Muscle of arm (tissue), 14 donors: ENCODE measurements at places on chromosomes 7 and 10.

DNA sequence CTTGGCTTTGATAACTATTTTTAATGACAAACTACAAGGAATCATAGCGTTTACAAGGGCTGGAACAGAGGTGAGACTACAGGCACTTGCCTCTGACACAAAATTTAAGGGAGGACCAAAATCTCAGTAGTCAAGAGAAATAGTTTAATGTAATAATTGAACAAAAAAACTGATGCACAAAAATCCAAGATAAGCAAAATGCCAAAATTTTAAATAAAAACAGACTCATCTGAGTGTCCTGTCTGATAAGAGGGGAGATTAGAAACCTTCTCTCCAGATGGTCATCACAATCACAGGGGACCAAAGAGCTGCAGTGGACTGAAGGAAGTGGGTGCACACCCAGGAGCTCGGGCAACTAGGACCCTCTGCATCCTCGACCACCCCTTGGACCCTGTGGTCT lies 70.5 kb downstream of the PARD3 start:
- DNase-seq: no peak

- DNase-seq: no peak
These were observed 30.7 kb upstream of the HPSE2 start for GRCh38 chr10:99266383-99266782.

DNA sequence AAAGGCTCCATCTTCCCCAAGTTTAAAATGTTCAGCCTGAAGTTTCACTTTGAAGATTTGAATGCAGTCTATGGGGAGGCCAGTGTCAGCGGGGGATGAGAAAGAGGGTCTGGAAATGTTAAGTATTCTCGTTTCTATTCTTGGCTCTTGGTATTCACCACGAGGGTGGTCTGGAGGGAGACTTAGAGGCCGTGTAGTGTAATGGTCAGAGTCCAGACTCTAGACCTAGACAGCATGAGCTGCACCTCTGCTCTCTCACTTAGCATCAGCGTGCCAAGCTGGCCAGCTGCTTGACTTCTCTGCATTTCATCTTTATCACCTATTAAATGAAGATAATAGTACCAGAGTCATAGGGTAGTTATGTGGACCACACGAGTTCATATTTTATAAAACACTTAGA lies 57.9 kb downstream of the MKX start:
- peak; percentile 49 for DNase-seq

GRCh38 chr10:80191589-80192270 lies 13.6 kb downstream of the ANXA11 start:
- DNase-seq: no peak

- DNase-seq: no peak
These were observed 250.4 kb downstream of the WDR11 start for GRCh38 chr10:121101561-121101960.

DNA sequence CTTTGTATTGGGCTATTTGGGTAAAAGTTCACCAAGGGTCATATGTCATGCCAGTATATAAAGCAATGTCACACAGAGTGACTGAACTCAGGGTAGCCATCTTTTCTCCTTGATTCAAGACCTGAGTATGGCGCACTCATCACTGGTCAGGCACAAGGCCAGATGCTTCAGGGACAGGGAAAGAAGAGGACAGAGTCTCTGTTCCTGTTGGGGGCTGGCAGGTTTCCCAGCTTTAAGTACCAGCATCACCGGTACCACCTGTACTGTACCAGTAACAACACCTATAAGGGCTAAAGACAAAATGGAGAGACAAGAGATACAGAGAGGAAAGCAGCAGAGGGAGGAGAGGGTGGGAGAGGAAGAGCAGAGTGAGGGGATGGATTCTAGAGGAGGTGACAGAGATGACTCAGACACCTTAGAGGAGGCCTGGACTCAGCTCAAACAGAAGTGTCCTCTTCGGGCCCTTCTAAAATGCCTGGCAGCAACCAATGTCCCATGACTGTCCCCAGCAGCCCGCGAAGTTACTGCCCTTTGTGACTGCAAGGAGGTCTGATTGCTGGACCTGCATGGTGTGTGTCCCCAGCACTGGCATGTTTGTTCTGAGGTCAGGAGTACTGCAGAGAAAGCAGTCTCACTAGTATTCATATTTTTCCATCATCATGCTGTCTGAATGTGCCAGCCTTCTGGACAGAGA lies 191.3 kb downstream of the MYOF start:
- no peak for DNase-seq

DNA sequence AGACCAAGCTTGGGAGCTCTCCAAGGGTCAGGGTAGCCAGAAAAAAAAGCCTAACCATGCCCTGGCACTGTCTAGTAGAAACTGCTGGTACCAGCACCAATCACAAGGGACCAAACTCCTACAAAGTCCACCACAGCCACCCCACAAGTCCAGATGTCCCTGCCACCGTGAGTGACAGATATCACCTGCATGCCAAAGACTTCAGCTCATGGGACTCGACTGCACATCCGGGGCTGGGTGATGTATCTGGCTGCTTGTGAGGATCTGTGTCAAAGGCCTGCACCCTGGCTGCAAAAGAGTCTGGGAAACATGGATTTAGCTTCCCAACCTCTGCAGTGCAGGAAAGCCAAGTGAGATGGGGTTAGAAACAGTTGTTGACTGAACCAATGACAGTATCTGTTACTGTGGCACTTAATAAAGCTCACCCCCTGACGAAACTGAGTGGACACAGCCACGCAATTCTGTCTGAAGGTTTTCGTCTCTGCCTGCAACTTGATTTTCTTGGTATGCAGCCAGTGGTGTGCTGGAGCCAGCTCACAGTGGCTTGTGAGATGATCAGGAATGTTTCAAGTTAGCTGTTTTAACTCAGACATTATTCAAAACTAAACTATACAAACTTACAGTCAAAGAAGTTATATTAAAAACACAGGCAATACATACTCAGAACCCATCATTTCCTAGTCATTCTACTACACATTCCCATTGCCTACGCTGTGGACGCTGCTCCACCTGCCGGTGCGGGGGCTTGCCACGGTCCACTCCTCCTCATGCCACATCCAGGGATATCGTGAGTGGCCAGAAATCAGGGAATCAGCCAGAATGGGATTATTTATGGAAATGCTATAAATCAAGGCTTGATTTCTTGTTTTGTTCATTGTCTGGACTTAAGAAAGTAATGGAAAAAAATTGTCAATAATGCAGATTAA lies 9.2 kb downstream of the ZNF488 start:
- peak; percentile 41 for DNase-seq

GRCh38 chr10:95832216-95833041 lies 75.3 kb upstream of the CC2D2B start:
- DNase-seq: no peak

DNA sequence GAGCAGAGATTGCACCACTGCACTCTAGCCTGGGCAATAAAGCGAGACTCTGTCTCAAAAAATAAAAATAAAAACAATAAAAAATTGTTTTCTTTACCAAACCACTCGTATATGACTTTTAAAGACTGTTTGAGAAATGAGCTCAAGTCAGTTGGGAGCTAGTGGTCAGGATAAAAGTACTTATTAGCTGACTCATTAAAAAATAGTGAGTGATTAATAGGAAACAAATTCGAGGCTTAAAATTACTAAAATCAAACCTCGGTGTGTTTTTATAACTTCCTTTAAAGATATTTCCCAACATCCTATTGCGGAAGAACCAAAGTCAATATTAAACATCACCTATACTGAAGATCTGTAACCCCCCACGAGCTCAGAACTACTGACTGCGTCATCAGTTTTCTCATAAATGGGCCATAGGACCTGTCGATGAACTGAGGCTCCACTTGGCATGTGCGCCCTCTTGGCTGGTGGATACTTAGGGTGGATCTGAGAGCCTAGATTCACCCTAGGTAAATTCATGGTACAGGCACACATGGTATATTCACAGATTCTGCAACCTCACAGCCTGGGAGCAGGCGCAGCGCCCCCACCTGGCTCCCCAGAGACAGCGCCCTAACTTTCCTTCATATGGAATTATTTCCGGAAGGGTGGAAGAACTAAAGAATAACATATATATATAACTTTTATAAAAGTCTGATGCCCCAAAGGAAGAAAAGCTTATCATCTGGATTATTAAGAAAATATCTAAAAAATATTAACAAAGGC lies 9.2 kb downstream of the MKI67 start:
- no peak for DNase-seq

- DNase-seq: peak; percentile 72
These were observed 1177.4 kb downstream of the SORCS1 start for GRCh38 chr10:105986912-105987635.

- no peak for DNase-seq
These were observed 928 bp downstream of the COMTD1 start for GRCh38 chr10:75234683-75235374.

- DNase-seq: no peak
These were observed 77.9 kb downstream of the EZH2 start for GRCh38 chr7:148806187-148806586.

GRCh38 chr7:25854608-25855497 lies 297.1 kb upstream of the NFE2L3 start:
- peak; percentile 93 for DNase-seq

DNA sequence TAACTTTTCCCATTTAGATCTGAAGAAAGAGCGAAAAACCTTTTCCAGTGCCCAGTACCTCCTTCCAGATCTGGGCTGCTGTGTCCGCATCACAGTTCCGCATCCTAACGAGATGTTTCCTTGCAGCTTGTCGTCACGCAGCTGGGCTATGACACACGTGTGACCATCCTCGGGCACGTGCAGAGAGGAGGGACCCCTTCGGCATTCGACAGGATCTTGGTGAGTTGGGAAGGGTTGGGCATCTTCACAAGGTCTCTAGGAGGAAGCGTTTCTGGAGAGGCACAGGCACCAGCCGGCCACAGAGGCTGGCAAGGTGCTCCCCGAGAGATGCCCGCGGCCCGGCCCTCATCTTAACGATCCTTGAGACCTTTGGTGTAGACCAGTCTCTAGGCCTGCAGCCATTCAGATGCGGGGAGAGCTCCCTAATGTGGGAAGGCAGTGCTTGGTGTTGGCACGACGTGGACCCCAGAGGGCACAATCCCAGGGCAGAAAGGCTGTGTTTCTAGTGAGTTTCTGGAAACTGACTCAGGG lies 41.3 kb downstream of the PFKP start:
- no peak for DNase-seq

DNA sequence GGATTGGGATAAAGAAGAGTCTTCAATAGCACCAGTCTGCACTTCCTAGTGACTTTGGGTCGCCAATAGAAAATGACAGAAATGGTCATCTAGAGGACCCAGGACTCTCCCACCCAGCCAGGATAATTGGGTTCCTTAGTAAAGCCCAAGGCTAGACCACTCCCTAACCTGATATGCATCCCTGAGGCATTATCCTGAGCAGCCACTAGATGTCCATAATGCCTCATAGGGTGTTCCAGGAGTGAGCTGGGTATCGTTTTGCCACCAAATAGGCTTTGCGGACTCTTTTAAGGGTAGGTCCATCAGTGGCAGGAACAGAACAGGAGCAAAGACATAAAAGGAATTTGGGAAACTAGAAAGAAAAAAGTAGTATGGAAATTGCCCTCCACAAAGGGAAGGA lies 4.5 kb upstream of the LRRC4 start:
- no peak for DNase-seq

DNA sequence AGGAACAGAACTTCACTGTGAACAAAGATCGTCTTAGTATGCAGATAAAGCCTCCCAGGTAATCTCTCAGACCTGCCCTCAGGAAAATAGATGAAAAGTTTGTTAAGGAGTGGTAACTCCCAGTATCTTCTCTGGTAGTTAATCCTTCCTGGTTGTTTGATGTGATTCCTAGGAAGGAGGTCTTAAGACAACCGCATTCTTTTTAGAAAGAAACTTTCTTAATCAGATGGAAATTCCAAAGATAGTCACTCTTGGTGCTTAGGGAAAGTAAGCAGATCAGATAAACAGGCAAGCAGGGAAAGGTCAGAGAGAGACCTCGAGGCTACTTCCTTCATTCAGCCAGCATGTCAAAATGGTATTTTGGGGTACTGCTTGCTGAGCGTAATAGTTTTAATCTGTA lies 30.5 kb upstream of the ARMC3 start:
- DNase-seq: no peak

DNA sequence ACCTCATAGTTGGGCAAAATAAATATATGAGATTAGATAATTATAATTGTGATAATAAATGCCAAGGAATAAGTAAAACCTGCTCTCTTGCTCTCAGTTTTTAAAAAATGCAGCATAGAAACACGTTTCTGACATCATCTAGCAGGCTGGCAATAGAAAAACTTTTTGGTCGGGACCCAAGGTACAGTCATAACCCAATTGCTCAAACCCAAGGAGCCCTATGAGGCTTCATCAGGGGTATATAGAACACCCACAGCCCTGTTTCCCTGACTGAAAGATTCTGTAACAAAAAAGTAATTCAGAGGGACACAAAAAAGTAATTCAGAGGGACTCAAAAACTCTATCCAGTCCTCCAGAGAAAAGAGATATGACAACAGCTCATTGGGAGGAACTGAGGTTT lies 3.8 kb downstream of the PDE1C start:
- DNase-seq: no peak

- DNase-seq: no peak
These were observed 41.2 kb upstream of the PLPP4 start for GRCh38 chr10:120415709-120416330.

GRCh38 chr7:111333010-111333409 lies 229.3 kb downstream of the IMMP2L start:
- no peak for DNase-seq

GRCh38 chr7:123633553-123633952 lies 22.1 kb upstream of the LMOD2 start:
- DNase-seq: no peak

DNA sequence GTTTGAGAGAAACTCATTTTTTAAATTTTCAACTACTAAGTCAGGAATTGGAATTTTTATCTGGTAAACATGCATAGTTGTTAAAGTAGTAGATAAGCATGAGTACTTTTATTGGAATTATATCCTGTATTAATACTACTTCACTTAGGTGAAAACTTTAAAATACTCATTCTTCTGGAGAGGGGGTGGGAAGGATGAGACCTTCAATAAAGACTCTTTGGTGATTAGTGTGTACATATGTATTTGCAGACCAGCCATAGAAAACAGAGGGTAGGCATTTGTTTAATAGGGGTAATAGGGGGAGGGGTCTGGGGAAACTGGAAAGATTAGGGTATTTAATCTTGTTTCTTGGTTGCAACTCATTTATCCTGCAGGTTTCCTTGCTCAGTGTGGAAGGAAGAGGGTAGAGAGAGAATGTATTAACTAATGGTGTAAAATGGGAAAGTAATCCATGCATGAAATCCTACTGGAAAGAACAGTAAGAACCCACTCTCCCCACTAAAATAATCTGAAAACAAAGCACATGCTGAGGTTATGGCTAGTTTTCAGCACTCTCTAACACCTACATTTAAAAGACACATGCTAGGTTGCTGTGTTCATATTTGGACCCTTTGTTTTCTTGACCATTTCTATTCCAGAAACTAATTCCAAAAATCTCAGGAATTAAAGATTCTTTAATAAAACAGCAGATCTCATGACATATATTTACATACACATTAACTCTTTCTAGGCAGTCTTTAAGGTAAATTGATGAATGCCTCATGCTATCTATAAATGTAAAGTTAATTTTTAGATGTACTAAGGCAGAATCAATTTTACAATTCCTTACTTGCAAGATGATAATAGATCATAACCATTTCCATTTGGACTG lies 6.2 kb upstream of the IGF2BP3 start:
- DNase-seq: no peak
